ENCODE measurements at places on chromosomes 1 and 21.

DNA sequence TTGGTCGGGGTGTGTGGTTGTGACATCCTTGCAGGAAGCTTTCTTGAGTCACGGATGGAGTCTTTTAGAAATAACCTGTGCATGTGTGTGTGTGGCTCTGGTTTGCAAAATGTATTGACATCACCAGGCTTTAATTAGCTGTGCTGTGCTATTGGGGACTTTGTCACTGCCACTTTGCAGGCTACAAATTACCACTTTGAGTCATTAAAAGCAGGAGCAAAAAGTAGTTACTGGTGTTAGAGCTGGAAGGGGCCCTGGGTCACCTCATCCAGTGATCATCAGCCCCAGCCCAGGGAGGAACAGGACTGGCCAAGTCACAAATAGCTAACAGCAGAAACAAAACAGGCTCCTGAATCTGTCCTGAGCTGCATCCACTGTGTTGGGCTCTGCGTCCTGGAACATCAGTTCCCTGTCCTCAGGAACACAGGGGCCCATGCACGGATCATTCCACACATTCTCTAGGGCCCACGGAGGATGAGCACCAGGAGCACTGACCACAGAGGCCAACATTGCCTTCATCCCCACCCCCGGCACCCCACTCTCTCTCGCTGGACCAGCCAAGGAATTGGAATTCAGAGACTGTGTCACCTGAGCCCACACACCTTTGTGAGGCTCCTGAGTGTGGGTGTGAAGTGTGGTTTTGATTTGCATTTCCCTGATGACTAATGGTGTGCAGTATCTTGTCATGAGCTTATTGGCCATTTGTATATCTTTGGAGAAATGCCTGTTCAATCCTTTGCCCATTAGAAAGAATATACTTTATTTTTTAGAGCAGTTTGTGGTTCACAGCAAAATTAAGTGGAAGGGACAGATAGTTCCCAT lies 280.1 kb upstream of the C1orf174 start:
- no peak for DNase-seq

DNA sequence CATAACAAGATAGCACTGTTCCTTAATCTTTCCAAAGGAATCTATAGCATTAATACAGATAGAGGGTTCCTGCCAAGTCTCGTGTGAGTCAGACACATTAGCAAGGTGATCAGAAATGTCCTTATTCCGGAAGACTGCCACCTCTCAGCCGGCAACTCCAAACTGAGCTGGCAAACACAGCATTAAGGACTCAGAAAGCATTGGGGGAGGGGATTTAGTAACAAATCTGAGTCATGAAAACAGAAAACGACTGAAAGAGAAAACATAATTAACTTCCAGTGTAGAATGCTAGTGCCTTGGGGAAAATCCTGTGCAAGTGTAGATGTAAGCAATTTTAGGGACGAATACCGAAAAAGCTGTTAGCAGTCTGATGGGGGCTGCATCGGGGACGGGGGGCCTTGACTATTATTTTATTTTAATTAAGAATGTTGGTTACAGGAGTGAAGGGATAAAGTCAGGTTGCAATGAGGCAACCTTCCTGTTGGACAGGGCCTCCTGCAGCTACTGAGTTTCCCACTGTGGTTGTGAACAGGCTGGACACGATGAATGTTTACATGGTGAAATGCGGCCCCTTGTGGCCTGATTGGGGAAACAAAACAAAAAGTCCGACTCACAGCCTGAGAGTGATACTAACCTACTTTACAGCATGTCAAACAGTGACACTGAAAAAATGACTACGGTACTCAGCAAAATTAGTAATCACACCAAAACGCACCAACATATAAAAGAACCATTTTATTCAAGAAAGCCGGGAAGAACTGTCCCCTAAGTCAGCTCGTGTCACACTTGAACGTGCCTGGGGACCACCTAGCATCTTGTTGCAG lies 20.7 kb downstream of the MIS18A start:
- DNase-seq, result no peak

DNA sequence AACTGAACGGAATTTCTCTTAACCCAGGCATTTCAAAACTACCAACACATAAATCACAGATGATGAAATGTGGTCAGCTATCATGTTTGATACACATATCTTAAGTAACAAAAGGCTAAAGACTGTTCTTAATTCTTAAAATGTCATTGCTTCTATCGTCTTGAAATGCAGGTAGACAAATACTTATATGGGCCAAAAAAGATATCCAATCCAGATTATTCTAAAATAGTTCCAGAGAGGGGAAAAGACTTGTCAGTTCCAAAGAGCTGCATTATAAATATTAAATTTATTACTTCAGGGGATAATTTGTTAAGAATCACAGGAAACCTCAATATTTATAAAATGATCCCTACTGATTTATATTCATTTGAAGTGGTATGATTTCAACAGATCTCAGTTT lies 259.4 kb downstream of the FAF1 start:
- DNase-seq, result no peak

DNA sequence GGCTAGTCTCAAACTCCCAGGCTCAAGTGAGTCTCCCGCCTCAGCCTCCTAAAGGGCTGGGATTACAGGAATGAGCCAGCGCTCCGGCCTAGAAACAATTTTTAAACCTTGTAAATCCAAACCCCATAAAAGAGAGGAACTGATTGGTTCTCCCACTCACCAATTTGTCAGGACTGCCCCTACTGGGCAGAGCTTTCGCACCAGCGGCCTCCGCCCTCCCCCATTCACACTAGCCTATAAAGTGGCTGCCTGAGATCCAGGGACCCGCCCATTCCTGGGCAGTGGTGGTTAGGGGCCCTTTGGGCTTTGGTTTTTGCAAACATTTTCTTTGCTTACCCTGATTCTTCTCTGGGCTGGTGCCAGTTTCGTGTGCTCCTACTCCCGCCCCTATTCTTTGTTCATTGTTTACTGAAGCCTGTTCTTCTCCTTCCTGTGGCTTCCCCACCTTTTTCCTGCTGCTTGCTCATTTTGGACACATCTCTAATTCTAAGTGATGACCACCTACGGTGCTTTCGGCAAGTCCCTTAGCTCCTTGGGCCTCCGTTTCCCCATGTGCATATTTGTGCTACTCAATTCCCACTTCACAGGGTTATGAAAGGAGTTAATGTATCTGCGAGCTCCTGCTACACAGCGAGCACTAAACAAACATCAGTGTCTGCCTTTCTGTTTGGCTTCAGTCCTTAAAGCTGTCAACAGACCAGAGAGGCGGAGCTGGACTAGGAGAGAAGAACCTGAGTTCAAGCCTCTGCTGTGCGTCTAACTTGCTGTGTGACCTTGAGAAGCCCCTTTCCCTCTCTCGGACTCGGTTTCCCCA lies 39.8 kb upstream of the CLIC4 start:
- peak; percentile 4 for DNase-seq

DNA sequence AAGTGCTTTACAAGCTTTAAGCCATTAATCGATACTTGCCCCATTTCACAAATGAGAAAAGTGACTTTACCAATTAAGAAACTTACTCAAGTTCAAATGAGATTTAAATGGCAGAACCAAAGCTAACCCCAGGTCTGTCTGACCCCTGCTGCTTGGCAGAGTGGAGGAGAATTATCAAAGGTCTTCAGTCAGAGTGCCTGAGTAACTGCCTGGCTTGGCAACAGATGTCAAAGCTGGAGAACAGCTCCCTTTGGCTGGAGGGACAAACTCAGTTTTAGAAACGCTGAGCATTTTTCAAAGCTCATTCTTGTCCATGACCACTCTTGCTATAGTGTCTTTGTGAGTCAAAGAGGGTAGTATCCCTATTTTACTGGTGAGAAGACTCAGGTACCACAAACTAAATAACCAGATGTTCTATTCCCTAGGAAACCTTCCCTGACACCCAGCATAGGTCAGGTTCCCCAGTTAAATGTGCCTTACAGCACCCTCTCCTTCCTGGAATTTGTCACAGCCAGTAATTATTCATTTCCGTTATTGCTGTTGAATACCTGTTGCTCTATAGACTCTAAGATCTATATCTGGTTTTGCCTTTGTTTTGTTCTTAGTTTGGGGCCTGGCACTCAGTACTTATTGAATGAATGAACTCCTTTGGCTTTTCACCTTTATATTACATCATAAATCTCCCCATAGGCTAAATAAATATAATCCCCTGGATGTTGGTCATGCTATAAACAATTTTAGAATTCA lies 5.0 kb upstream of the BCAR3 start:
- no peak for DNase-seq

GRCh38 chr1:27021354-27022031 lies 8.8 kb upstream of the TENT5B start:
- DNase-seq, result no peak

DNA sequence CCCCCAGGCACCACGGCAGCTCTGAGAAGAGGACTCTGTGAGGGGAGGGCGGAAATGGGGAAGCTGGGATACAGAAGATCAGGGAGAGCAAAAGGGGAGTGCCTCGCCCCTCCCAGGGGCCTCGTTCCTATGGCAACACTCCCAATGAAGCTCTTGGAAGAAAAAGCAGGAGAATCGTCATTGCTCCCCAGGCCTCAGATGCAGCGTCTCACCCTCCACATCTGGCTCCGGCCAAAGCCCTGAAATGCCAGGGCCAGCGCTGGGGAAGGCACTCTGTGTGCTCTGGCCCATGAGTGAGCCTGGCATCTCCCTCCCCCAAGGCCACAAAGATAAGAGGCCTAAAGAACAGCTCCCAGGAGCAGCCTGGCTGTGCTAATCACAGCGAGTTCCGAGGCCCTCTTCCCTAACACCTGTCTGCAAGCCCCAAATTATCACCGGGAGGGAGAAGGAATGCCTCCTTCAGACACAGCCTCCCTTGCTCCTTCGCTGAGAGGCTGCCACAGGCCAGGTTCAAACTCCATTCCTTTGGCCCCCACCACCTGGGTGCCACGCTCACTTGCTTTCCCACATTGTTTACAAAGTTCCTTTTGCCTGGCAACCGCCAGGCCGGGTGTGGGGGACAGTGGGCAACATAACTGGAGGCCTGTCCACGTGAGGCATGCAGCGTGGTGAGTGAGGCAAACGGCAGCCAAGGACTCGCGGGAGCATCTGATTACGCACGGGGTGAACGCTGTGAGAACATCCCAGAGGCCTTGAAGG lies 27.8 kb downstream of the ECE1 start:
- no peak for DNase-seq

DNA sequence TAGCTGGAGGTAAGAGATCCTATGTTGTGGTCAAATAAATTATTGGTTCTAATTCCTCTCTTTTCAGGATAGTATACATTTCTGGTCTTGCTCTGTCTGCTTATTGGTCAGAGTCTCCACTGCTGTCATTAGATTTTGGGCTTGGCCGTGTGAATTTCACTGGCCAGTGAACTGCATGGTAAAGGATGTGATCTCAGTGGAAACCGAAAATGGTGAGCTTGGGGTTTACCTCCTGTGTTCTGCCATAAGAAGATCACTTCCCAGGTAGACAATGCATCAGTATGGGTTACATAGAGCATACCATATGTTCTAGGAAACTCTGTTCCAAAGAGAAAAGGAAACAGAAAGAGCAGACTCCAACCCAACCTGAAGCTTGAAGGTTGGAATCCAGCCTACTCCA lies 1123.3 kb upstream of the B3GALT2 start:
- DNase-seq, result no peak

GRCh38 chr21:23968722-23969647 lies 1638.3 kb downstream of the MRPL39 start:
- DNase-seq, result peak; percentile 85

DNA sequence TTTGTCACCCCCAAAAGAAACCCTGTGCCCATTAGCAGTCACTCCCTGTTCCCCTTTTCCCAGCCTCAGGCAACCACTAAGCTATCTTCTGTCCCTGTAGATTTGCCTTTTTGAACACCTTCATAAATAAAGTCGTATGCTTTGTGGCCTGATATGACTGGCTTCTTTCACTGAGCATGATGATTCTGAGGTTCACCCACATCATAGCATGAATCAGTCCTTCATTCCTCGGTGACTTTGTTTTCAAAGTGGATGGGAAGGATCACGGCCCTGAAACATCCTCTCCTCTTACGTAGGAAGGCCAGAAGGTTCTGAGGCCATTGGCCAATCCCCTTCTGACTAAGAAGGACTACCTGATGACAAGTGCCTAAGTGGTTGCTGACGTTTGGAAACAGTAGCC lies 39.1 kb downstream of the NIPAL3 start:
- DNase-seq, result no peak

DNA sequence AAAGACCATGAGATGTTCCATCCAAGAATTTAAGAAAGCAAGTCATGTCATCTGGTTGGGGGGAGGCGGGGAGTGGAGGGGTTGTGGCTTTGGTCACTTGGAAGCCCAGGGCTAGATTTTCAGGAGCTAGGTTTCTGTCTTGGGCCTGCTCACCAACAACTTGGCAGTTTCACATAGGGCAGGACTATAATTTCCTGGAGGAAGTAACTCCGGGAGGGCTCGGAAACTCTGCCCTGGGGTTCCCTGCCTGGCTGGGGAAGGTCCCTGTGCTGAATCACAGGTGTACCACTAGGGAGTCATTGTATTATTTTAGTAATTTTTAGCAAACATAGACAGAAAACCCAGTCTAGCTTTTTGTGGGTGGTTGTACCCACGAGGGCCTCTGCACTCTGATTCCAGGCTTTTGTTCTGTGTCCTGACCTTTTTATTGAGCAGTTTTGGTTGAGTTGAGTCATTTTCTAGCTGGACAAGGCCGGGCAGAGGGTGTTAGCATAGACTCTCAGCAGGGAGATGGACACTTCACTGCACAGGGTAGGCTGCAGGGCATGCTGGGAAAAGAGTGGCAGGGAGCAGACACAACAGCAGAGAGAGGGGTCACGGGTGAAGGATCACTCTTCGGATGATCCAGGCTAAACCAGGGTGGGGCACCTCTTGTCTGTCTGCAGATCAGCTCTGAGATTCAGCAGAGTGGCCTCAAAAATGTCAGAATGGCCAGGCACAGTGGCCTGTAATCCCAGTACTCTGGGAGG lies 144.7 kb downstream of the GRIK3 start:
- DNase-seq, result no peak

- DNase-seq, result no peak
These were observed 49.9 kb upstream of the GUCA2A start for GRCh38 chr1:42214447-42214871.

GRCh38 chr1:36123356-36123755 lies 1.7 kb downstream of the COL8A2 start:
- DNase-seq, result no peak

DNA sequence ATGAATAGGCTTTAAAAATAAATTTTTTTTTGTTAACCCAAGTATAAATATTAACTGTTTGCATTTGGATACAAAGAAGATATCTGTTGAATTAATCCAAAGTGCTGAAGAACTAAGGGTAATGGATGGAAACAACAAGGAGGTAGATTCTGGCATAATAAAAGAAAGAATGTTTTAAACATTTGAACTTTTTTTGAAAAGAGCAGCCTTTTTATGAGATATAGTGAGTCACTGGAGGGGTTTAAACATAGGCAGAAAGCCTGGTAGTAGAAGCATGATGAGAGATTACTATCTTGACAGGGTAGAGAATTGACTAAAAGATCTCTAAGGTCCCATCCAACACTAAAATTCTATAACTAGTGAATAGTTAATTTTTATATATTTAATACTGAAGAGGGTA lies 2.7 kb downstream of the MIER1 start:
- no peak for DNase-seq
